ENCODE measurements at places on chromosomes 1 and 21.

DNA sequence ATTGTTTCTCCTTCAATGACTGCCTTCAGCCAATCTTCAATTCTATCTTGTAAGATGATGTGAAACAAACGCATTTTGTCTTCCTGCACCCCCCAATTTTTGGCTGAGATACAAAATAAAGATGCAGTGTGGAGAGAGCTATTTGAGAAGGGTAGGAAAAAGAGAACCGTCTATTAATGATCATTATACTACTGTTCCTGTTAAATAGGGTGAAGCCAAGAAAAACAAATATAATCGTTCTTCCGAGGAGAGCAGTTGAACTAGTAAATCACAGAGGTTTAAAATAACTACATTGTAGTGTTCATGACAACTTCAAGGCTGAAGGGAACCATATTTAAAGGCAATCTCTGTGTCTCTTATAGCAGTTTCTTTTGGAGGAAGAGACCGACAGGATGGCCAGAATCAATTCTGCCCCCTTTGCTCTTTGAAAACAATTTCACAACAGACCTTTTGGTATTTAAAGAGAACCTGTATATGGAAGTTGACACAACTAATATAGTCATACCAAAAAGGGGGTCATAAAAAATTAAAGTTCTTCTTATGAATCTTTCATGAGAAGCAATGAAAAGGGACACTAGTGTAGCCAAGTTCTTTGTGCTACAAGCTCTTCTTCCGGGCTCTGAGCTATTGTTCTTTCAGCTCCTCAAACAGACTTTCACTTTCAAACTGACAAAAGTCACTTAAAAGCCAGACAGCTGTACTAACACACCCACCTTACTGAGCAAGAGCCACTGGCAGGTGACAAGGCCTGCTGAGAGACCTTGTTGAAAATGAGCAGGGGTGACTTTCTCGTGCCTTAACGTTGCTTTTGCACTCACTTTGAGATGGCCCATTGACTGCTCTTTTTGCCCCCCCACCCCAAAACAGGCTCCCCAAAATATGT lies 30.9 kb downstream of the PROX1 start:
- no peak for DNase-seq

- no peak for DNase-seq
Observed at GRCh38 chr1:245678860-245679411, 524.2 kb downstream of the KIF26B start.

DNA sequence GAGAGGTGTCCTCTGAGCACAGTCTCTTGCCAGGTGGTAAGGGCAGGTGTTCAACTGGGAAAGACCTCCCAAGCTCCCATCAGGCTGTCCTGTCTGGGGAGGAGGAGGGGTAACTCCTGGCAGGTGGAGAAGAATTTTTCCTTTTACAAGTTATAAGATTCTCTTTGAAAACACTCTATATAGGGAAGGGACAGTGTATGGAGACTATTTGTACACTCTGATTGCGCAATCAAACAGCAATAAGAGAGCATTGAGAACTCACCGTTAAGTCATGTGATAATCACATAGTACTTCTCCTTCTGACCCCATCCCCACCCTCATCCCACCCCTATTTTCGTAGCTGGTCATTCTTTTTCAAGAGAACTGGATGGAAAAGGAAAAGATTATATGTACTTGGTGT lies 179.3 kb upstream of the ZNF644 start:
- DNase-seq: no peak

DNA sequence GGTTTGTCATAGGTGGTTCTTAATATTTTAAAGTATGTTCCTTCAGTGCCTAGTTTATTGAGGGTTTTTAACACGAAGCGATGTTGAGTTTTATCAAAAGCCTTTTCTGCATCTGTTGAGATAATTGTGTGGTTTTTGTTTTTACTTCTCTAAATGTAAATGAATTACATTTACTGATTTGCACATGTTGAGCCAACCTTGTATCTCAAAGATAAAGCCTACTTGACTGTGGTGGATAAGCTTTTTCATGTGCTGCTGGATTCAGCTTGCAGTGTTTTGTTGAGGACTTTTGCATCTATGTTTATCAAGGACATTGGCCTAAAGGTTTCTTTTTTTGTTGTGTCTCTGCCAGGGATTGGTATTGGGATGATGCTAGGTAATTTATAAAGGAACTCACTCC lies 142.5 kb downstream of the PRDM2 start:
- DNase-seq: no peak

- no peak for DNase-seq
Observed at GRCh38 chr1:203349773-203350524, 973 bp downstream of the FMOD start.

DNA sequence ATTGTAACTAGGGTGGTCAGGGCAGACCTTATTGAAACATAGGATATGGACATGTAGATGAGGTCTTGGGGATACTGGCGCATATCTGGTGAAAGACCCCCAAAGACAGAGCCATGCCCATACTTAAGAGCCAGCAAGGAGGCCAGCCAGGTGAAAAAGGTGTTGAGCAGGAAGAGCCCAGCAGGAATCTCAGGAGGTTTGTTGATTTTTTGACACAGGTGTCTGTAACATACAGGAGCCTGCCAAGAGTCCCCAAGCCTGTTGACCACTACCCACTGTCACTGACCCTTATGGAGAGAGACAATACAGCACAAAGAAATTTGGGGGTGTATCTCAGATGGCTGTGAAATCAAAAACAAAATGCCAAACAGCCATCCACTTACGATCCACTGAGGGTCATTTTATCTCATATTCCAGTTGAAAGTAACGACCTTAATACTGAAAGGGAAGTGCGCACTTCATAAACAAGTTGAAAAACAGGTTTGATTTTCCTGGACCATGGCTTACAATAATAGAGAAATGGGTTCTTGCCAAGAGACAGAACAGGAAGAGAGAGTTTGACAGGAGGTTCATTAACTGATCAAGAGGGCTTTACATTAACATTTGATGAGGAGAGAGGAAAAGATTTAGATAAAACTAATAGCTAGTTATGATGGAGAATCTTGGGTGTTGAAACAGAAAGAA lies 163.6 kb downstream of the GLUL start:
- no peak for DNase-seq

GRCh38 chr1:111880881-111881837 lies 108.3 kb downstream of the KCND3 start:
- no peak for DNase-seq

DNA sequence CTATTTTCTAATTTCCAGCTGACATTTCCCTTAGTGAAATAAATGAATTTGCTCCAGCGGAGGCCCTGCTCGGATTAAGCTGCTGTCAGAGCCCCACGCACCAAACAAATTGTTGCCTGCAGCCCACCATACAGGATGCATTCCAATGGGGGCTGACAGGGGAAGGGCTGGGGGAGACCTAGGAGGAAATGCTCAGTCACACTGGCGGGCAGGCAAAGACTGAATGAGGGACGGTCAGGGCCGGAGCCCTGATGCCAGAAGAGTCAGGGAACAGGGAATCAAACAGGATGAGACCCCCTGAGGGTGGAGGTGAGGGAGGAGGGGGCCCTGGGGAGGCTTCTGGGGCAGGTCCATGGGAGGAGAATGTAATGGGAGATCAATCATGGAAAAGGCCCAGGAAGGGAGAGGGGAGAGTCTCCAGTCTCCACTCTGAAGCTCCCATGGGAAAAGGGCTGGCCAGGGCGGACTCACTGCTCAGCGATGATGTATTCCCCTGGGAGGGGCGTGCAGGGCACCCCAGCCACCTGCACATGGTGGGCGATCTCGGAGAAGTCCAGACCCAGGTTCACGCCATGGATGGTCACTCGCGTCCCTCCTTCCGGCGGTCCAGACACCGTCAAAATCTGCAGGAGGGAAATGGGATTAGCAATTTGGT lies 149.4 kb upstream of the CD34 start:
- no peak for DNase-seq

DNA sequence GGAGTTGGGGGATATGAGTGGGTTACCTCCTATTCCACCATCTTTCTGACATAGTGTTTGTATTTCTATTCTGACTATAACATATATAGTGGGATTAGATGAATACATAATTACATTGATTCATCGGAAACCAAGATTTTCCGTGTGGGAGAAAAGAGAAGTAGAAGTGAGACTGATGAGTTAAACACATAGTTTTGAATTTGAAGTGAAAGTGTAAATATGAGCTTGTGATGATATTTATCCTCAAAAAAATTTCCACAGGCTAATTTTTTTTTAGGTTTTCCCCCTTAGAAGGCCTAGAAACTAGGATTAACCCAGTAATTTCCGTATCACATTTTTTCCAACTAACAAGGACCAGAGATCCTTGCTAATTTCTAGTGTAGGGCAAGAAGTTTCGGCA lies 6.9 kb downstream of the CD1B start:
- DNase-seq: no peak

GRCh38 chr1:6788946-6789345 lies 3.7 kb downstream of the CAMTA1 start:
- no peak for DNase-seq

DNA sequence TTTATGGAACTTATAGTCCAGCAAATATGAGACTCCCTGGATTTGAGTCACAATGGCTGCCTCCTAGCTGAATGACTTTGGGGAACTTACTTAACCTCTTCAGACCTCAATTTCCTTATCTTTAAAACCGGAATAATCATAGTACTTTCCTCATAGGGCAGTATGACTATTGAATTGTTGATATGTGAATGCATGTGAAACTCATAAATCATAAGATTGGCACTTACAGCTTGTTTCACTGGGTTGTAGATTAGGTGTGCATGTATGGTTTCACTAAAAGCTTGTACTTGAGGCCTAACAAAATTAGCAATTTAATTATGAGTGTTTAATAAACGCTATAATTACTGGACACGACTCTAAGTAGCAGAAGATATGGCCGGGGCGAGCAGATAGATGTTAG lies 72.5 kb downstream of the ST6GALNAC5 start:
- DNase-seq: no peak

- no peak for DNase-seq
Observed at GRCh38 chr1:211566431-211567025, 12.4 kb downstream of the SLC30A1 start.

GRCh38 chr1:2301607-2302291 lies 73.6 kb downstream of the SKI start:
- no peak for DNase-seq

DNA sequence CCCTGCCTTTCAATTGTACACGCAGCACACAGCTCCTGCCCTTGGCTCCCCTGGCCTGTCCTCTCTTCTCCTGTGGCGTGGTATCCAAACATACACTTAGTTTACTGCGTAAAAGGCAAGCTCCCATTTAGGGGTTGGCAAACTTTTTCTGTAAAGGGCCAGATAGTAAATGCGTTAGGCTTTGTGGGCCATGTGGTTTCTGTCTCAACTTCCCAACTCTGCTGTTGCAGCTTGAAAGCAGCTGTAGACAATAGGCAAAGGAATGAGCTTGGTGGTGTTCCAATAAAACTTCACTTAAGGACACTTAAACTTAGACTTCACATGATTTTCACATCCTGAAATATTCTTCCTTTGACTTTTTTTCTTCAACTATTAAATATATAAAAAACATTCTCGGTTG lies 63.3 kb downstream of the RHOU start:
- no peak for DNase-seq

- DNase-seq: no peak
Observed at GRCh38 chr1:42679364-42679983, 2.7 kb upstream of the YBX1 start.

Data from HEK293T (cell line).